ENCODE measurements at places on chromosomes 7 and 10. TPM values are rescaled to one million over a fixed set of nuclear protein-coding genes. Genes with fewer than 3 reads are reported as not detected.

DNA sequence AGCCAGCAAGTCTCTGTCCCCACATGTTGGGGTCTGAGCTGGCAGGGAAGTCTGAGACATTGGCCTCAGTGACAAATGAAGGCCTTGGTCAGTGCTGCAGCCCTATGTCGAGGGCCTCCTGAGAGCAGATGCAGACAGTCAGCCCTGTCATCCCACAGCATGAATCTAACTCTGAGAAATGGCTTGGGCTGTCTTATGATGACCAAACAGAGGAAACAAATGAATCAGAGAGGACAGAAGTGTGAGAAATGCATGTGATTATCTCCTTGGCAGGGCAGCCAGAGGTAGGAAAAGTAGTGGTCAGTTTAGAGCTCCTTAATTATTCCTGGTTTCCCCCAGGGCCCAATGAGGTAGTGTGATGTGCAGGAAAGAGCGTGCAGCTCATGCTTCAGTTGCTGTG, 287.6 kb downstream of the SORCS3 start:
- no peaks in the 10 kb centered on the region for H3K4me1 ChIP-seq
- H3K27ac ChIP-seq: no peak overlapping the region
- H3K4me3 ChIP-seq: no peak overlapping the region
- no peak for DNase-seq

Gene FAM25C
- not detected for total RNA-seq

GRCh38 chr7:90469554-90469953, at the start of gene PTTG1IP2:
TSS of gene PTTG1IP2 (plus strand) at chr7:90469639. CDS start at chr7:90469787, 148 bp downstream.
- no peaks in the 10 kb centered on the region for H3K36me3 ChIP-seq
- H3K4me3 ChIP-seq: no peak within 1 kb of the TSS
- DNase-seq: no peak
- no peaks in the 10 kb centered on the region for H3K27me3 ChIP-seq
- H3K4me1 ChIP-seq: no peaks in the 10 kb centered on the region
- H3K27ac ChIP-seq: no peak within 1 kb of the TSS

GRCh38 chr10:71635867-71636266, 83.7 kb downstream of the C10orf105 start:
- no peak overlapping the region for H3K4me3 ChIP-seq
- H3K36me3 ChIP-seq: no peaks in the 10 kb centered on the region
- DNase-seq: no peak
- H3K4me1 ChIP-seq: no peaks in the 10 kb centered on the region
- peaks cover 3% of the 10 kb centered on the region for H3K27me3 ChIP-seq

Gene PON1
- not detected for total RNA-seq
